ENCODE measurements at places on chromosomes 1 and 21. TPM values are rescaled to one million over a fixed set of nuclear protein-coding genes. Genes with fewer than 3 reads are reported as not detected.
A peak's percentile ranks its signal among the peaks of the same experiment; 100 is the strongest.

DNA sequence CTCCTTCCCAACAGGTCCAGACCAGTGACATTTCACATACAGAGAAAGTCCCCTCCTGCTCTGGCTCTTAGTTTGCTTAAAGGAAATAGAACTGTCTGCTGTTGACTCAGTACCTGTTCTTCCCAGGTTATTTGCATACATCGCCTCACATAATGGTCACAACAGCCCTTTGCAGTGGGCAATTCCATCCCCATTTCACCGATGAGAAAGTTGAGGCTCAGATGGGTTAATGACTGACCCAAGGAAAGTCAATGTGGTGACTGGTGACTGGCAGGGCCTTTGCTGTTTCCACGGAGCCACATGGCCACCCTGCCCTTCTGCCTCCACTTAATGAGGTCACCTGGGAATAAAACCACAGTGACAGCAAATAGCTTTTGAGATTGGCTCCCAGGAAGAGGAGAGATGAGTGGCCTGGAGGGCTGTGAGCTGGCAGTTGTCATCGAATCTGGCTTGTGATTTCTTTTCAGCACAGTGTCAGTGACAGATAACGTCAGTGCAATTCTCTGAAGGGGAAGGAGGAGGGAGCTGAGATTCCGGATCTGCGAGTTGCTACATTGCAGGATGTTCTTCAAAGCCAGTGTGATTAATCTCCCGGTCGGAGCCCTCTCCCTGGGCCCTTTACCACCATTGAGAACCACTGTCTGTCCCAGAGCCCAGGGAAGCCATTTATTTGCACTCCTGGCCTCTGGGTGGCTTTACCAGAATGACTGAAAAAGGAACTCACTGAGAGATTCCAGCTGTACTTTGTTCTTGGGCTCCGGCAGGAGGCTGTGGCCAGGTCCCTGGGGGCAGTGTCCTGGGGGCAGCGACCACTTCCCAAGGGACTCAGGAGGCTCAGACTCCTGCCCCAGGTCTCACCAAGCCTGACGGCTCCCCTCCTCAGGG, 117.2 kb downstream of the CNIH3 start:
- DNase-seq: peak; percentile 25

DNA sequence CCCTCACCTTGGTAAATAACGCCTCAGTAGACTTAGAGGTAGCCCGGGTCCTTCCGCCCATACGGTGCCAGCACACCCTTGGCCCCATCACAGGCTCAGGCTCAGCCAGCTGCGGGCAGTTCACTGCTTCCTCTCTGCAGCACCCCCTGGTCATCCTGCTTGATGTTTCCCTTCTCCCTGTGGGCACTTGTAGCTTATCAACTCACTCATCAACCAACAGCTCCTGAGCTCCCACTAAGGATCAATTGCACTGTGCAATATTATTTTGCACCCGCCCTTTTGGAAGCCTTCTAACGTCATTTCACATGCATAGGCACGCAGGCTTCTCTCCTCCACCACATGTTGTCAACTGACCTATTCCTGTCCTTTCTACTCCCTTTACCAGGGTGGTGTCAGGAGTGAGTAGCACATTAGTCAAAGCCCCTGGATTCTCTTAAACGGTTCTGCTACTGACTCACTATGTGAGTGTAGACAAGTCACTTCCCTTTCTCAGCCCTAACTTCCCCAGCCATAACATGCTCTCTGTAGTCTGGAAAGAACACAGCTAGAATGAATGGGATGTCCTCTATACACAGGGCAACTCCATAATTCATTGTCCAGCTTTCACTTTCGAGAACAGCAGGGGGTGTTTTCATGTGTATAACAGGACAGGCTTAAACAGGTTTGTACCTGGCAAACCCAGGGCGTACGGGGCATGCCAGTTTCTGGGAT, 47.1 kb upstream of the IRF2BP2 start:
- peak; percentile 99 for DNase-seq

- DNase-seq: no peak
Observed at GRCh38 chr1:172140072-172140471, 280.4 kb upstream of the C1orf105 start.

DNA sequence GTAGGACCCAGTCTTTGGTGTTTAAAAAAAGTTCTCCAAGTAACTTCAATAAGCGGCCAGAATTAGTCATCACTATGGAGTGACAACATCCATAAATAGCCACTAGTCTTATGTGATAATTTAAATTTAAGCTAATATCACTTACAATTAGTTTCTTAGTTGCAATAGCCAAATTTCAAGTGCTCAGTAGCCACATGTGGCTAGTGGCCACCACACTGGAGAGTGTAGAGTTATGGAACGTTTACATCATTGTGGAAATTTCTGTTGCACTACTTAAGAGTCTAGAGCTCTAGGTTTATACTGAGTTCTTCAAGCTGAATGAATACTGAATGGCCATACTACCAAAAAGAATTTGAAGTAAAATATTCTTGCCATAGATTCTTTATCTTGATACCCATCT, 121.1 kb downstream of the RUNX1 start:
- DNase-seq: no peak

GRCh38 chr1:110727246-110727645, 52.5 kb upstream of the KCNA3 start:
- no peak for DNase-seq

DNA sequence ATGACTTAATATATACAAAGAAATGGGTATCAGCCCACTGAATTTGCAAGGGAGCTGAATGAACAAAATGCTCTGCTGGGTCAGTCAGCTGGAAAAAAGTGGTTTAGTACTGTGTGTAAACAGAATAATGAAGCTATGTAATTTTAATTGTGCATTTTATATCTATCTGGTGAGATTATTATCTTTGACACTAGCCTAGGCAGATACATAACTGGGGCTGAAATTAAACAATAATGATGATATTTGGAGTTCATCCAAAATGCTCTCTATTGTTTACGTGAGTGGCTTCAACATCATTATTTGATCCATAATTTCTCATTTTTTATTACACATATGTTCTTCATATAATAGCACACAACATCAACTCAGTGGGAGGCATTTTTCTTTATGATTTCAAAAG, 208.5 kb upstream of the SNX7 start:
- DNase-seq: no peak

DNA sequence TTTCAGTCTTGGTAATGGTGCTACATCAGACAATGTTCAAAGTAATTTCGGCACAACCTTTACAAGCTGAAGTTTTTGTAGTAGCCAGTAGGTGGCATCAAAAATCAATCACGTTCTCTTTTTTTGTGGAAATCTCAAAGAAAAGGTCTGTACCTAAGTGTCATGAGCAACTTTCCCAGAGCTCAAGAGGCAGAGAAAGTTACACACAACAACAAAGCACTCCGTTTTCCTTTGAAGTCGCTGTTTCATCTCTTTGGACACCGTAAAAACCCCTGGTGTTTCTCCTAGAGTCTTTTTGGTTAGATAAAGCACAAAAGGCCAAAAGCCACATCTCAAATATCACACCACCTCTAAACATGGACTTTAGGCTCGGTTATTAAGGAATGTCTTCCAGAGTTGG, 131.6 kb downstream of the LHX8 start:
- peak; percentile 6 for DNase-seq

GRCh38 chr1:108892356-108893140, 15.8 kb downstream of the GPSM2 start:
- DNase-seq: peak; percentile 40

DNA sequence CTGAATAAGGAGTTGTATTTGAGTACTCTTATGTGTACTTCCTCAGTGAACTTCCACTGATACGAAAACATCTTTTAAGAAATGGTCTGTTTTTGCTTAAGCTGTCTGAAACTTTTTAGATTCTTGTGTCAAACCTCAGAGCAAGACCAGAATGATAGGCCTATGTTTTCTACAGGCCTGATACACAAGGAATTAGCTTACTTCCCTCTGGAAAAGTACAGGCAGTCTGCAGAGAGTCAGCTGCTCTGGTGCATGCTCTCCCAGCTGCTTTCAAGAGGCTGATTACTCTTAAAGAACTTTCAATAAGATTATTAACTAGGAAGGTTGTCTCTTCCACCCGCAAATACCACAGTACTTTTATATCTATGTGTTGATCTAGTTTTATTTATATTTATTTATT, 9.5 kb downstream of the SNX27 start:
- no peak for DNase-seq

DNA sequence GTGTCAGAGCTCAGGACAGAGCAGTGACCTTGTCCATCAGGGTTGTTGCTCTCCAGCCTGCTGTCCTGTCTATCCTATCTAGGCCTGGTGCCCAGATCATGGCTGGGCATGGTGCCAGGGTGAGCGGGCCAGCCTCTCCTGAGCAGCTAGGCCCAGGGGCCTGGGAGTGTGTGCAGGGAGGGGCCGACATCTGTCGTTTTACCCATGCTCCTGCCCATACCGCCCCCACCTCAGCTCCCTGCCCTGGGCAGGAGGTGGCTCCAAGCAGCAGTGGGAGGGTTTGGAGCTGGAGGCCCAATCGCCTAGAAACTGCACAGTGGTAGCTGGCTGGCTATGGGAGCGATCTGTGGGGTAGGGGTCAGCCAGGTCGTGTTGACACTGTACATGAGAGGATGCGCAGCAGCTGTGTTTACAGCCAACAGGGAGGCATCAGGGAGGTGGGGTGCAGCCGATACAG, 6.5 kb downstream of the INSRR start:
- DNase-seq: peak; percentile 27

GRCh38 chr1:197663162-197663953, 111.9 kb downstream of the DENND1B start:
- no peak for DNase-seq

- peak; percentile 9 for DNase-seq
Observed at GRCh38 chr1:182392050-182393028, 749 bp upstream of the GLUL start.

- DNase-seq: no peak
Observed at GRCh38 chr1:53468374-53468773, 9.2 kb downstream of the DMRTB1 start.

- no peak for DNase-seq
Observed at GRCh38 chr1:16198444-16199156, 13.9 kb downstream of the ARHGEF19 start.

- DNase-seq: no peak
Observed at GRCh38 chr1:178580096-178580495, 67.2 kb downstream of the TEX35 start.

DNA sequence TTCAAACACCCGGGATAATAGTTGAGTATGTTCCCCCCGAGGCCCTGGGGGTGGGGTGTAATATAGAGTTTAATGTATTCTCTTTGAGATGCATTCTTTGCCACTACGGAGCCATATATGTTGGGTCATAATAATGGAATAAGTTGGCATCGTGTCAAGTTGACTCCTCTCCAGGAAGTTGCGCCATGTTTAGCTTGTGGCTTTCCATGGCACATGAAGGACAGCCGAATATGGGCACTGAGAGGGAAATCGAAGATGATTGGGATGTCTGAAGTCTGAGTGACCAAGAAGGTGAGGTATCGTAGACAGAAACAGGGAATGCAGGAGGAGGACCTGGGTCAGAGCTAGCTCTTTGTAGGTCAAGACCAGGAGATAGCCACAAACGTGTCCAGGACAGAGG, 92.6 kb downstream of the PAX7 start:
- DNase-seq: no peak

ITPKB gene
- 1.3 TPM for polyA plus RNA-seq

FBXO2 gene
- 2.1 TPM for polyA plus RNA-seq

FBXO28 gene
- polyA plus RNA-seq: 11.6 TPM

RPTN gene
- not detected for polyA plus RNA-seq

KPRP gene
- polyA plus RNA-seq: not detected

POGZ gene
- polyA plus RNA-seq: 33.5 TPM

BEND5 gene
- polyA plus RNA-seq: 1.2 TPM

PCP4L1 gene
- polyA plus RNA-seq: not detected

FCGR2B gene
- not detected for polyA plus RNA-seq
